Nucleus accumbens (tissue), 56 donors: ENCODE measurements at places on chromosomes 3 and 15.

GRCh38 chr3:138675393-138675792 is 66.8 kb downstream of the FAIM start:
- no peak for DNase-seq

DNA sequence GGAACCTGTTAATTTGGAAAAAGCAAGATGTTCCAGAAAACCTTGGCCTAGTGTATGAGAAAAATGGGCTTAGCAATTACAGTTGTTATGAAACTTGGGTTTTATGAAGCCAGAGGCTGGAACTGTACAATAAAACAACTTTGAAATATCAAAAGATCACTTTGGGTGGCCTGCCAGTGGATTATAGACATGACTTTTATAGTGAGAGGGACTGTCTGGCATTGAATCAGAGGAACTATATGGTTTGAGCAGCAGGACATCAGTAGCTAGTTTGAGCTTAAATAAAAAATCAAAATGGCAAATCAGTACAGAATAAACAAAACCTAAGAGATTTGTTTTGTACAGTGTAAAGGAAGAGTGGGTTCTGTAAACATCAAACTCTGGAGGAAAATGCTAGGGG is 115.0 kb upstream of the PTPRG start:
- no peak for DNase-seq

GRCh38 chr15:97153356-97153965 is 807.0 kb upstream of the ARRDC4 start:
- DNase-seq: no peak

GRCh38 chr3:71779674-71780377 is 5.1 kb downstream of the PROK2 start:
- no peak for DNase-seq

- DNase-seq: no peak
Measured at GRCh38 chr3:158663246-158663645, 9.2 kb downstream of the LXN start.

- DNase-seq: no peak
Measured at GRCh38 chr15:49831206-49831965, 210.5 kb downstream of the DTWD1 start.

DNA sequence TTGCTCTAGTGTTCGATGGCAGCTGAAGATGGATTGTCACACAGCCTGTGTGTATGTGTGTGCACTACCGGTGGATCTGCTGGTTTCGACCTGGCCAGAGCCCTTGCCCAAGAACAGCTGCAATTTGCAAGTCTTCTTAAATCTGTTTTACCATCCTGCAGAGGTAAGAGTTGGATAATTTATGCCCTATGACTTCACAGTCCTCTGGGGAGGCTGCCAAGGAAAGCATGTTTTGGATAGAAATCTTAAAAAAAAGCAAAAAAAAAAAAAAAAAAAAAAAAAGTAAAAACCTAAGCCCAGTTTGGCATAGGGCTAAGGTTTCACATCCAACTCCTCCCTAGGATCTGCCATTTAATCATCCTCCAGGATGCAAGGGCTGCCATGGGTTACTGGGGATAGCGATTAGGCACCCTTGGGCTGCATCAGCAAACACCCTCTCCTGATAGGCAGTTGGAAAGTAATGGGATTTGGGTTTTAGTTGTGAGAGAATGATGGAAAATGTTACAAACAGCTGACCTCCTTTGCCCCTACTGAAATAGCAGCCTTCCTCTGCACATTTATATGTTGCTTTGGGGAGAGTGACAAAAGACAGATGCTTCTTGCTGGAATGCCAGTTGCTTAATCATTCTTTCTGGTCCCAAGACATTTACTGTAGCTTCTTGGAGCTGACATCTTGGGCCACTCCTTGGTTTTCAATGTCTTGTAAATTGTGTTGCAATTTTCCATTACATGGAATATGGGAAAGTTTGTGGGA is 35.4 kb downstream of the CD200R1L start:
- DNase-seq: no peak

DNA sequence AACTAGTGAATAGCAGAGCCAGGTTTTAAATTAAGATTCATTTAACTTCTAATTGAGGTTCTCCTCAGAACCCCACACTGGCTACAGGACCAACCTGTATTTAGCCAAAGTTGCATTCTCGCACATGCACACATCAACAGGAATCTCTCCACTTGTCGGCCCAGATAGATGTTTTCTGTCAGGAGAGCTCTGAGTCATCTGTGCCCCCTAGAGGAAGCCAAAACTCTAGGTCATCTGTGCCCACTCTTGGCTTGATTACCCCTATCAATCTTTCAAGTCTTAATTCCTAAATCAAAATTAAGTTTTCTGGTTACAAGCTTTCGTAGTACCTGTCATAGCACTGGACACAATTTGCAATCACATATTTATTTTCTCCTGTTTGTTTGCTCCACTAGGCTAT is 104.9 kb upstream of the EOMES start:
- no peak for DNase-seq

GRCh38 chr15:79322945-79323344 is 12.0 kb downstream of the TMED3 start:
- no peak for DNase-seq

DNA sequence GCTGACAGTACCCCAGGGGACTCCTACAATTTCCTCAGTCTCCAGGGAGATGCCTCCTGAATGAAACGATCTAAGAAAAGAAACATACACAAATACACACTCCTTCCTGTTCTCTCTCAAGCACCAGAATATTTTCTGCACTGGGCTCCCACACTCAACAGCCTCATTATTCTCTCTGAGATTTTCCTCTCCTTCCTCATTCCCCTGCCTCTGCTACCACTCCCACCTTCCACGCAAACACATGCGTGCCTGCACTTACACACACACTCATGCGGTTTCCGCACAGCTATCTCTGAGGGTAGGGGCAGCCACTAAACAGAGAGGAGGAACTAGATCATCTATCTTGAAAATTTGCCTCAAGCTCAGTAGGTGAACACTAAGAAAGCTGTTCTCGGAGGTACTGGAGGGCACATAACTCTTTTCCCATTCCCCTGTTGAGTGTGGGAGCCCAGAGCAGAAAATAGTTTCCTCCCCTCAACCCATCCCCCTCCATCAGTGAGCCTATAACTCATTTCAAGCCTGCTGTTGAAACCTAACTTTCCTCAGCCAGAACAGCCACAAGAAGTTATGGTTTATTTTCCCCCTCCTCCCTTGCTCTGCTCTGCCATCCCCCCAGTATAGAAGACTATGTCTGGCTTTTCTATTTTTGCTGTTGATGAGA is 30.5 kb upstream of the TIPARP start:
- no peak for DNase-seq

DNA sequence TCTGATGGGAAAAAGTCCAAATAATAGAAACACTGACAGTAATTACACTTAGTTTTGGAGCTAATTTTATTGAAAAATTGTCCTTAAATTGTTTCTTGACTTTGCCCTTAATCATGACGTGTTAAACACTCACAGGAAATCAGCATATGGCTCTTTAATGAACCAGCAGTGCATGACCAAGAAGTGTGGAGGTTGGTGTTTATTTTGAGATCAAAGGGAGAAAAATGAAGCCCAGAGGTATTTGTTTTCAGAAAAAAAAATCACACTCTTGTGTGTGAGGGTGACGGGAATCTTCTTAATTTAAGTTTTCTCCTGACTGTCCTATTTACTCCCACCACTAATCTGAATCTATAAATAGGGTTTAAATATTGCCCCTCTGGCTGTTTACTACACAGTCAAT is 28.8 kb upstream of the SYNM start:
- no peak for DNase-seq

DNA sequence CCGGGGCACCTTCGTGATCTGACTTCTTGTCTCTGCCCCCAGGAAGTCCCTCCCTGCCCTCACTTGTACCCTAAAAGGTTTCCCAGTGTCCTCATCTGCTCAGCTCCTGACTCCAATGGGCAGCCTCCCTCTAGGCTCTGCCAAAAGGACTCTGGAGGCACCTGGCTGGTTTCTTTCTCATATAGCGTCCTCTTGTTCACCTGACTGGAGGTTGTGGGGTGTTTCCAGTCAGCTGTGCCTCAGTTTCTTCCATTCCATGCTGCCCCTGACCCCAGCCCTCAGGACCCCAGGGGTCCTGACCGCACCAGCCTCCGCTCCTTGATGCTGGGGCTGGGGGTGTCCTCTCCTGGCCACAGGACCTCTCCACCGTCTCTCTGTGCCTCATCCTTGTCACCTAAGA is 2.5 kb downstream of the PRR23E start:
- DNase-seq: no peak

DNA sequence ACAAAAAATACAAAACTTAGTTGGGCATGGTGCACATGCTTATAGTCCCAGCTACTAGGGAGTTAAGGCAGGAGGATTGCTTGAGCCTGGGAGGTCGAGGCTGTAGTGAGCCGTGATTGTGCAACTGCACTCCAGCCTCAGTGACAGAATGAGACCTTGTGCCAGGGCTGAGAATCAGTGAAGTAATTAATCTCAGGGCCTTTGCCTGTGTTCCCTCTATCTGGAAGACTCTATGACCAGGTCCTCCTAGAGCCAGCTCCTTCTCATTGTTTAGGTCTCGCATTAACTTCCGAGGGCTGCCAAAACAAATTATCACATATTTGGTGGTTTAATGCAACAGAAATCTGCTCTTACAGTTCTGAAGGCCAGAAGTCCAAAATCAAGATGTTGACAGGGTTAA is 41.4 kb upstream of the FLNB start:
- DNase-seq: no peak

DNA sequence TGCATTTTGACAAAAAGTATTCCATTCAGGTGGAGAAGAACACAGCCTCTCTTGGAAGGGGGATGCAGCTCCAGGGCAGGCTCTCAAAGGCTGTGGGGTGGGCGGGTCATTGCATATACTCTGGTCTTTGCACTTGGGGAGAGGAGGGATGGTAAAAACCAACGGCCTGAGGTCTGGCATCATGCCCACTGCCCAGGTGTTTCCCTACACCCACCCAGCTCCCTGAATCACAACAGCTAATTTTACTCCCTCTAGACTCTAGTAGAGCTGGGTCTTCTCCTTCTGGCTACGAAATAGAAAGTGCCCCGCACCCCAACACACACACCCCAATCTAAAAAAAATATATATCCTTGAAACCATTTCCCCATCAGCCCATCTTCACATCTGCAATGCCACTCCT is 1.0 kb downstream of the MYLK start:
- no peak for DNase-seq

DNA sequence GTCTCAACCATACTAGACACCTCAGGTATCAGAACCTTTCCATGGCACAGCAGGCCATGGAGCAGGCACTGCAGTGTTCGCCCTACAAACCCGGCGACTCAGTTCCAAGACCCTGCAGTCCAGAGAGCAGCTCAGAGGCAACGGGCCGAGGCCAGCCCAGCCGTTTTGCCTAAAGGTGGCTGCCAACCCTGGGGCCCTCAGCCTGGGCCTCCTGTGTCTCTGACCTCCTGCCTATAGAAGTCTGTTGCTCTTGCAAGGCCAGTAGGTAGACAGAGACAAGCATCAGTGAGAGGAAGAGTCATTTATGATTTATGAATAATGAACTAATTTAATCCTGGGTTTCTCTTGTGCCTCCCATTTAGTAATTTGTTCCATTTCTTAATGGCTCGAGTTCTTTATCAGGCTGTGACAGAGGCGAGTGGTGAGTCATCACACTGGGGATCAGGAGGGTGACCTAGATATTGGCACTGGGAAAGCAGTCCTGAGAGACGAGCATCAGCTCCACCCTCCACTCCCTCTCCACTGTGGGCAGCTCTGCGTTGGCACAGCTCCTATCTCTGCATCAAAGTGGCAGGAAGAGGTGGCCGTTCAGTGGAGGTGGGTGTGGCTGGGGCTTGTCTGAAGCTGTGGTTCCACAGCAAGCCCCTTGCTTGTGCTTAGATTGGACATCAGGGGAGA is 79.8 kb downstream of the ABHD5 start:
- no peak for DNase-seq

- no peak for DNase-seq
Measured at GRCh38 chr15:33114374-33114717, 80.2 kb downstream of the FMN1 start.

- DNase-seq: no peak
Measured at GRCh38 chr3:193852901-193853300, 259.9 kb downstream of the OPA1 start.

DNA sequence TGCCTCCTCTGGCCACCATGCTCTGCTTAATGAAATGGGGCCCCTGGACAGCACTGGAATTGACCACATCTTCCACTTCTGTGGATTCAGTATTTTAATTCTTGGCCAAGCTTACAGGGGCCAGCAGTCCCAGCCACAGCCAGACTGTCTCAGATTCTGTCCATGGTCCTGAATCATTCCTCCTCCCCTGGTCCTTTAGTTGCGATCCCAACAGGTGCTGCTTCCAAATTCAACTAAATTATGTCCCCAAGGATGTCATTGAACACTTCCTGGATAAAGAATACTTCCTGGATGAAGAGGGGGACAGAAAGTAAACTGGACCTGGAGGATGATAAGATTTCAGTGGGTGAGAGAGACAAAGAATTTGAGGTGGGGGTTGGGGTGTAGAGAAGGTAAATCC is 111.1 kb upstream of the FOXB1 start:
- no peak for DNase-seq

DNA sequence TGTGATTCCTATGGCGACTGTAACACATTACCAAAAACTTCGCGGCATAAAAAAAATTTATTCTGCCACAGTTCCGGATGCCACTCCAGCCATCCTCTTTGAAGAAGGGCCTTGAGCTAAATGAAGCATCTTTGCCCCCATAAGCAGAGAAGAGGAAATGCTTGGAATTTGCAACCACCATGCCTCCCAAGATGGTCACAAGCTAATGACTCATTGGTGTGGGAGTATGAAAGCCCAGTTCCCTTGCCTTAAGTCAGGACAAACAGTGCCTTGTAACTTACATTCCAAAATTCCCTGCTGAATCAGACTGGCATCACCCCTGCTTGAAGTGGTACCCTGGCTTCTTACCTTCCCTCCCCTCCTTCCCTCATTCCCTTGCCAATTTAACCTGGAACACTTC is 1077.4 kb downstream of the EPHA3 start:
- no peak for DNase-seq

DNA sequence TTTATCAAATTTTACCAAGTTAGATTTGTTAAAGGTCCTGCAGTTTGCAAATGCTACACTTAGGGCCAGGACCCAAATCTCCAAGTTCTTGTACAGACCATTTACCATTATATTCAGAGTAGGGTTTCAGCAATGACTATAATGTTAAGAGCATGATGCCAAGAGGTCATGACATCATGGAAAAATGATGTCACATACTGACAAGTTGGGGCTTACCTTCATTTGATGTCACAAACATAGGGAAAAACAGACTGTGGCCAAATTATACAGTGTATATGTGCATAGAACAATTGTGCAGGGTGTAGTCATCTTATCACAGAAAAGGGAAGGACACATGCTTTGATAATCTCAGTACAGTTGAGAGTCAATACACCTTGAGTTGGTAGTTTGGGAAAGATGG is 10.1 kb upstream of the THRB start:
- no peak for DNase-seq

GRCh38 chr15:97234851-97235610 is 725.5 kb upstream of the ARRDC4 start:
- no peak for DNase-seq

GRCh38 chr3:170813266-170813665 is 56.7 kb downstream of the RPL22L1 start:
- DNase-seq: no peak

GRCh38 chr3:143786219-143787191 is 61.8 kb downstream of the SLC9A9 start:
- no peak for DNase-seq

- DNase-seq: no peak
Measured at GRCh38 chr3:110512961-110513360, 558.7 kb upstream of the NECTIN3 start.
